Muscle of leg (tissue), 16 donors: ENCODE measurements at places on chromosomes 2 and 18. TPM values are rescaled to one million over a fixed set of nuclear protein-coding genes. Genes with fewer than 3 reads are reported as not detected.
A peak's percentile ranks its signal among the peaks of the same experiment; 100 is the strongest.

DNA sequence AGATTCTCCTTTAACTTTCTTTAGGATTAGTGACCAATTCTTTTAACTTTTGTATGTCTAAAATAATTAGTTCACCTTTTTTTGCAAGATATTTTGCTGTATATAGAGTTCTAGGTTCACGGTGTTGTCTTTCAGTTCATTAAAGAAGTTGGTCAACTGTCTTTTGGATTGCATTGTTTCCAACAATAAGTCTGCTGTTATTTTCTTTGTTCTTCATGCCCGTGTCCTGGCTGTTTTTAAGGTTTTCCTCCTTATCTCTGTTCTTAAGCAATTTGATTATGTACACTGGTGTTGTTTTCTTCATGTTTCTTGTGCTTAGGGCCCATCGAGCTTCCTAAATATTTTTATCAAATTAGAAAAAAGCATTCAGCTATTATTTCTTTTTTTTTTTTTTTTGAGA, 54.4 kb downstream of the LBH start:
- H3K4me3 ChIP-seq, result no peak overlapping the region
- no peak overlapping the region for H3K27ac ChIP-seq
- H3K27me3 ChIP-seq, result no peaks in the 10 kb centered on the region
- DNase-seq, result no peak
- H3K36me3 ChIP-seq, result no peaks in the 10 kb centered on the region
- H3K4me1 ChIP-seq, result peaks cover 6% of the 10 kb centered on the region

DNA sequence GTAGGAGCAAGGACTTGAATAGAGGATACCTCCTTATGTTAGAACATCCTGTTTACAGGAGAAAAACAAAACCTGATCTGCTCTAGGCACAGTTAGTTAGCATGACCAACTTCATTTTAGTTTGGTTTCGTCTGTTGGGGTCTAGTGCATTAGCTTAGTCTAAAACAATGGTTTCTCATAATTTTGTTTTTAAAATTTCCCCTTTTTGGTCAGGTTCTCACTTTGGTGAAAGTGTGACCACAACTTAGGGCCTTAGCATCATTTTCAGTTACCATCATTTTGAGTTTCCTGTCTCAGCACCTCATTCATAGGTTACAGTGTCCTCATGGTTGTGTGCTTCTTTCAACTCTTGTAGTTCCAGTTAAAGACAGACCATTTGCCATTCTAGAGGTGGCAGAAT, 1277.0 kb upstream of the SLC39A10 start:
- no peaks in the 10 kb centered on the region for H3K4me1 ChIP-seq
- no peaks in the 10 kb centered on the region for H3K36me3 ChIP-seq
- no peak overlapping the region for H3K27ac ChIP-seq
- DNase-seq, result no peak
- no peak overlapping the region for H3K4me3 ChIP-seq

DNA sequence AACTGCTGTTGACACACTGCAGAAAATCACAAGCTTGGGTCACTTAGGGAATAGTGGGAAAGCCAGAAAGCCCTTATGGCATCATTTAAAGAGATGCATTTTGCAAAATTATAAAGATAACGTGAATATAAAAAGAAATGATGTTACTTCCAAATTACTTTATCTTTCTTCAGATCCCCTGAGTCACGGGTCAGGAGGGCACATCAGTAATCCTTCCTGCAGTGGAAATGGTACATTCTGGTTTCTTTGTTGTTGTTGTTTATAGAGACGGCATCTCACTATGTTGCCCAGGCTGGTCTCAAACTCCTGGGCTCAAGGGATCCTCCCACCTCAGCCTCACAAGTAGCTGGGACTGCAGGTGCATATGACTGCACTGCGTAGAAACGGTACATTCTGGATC, 9.8 kb upstream of the EPG5 start:
- DNase-seq, result no peak
- no peak overlapping the region for H3K27ac ChIP-seq
- no peaks in the 10 kb centered on the region for H3K36me3 ChIP-seq
- H3K27me3 ChIP-seq, result no peaks in the 10 kb centered on the region
- H3K4me1 ChIP-seq, result no peaks in the 10 kb centered on the region

- no peak overlapping the region for H3K4me3 ChIP-seq
- DNase-seq, result no peak
These were observed 28.8 kb upstream of the IGFBP2 start for GRCh38 chr2:216604458-216604857.

NXPH2 gene
- 11.5 TPM for polyA plus RNA-seq

GRCh38 chr2:208265371-208265800, 669 bp upstream of the PIKFYVE start:
- peak; percentile 66 for DNase-seq
- H3K4me1 ChIP-seq, result peaks cover 13% of the 10 kb centered on the region
- H3K36me3 ChIP-seq, result peaks cover 6% of the 10 kb centered on the region
- peak overlapping the region; percentile 97 for H3K27ac ChIP-seq
- H3K27me3 ChIP-seq, result no peaks in the 10 kb centered on the region

CYP27C1 gene
- polyA plus RNA-seq, result 5.0 TPM

DNA sequence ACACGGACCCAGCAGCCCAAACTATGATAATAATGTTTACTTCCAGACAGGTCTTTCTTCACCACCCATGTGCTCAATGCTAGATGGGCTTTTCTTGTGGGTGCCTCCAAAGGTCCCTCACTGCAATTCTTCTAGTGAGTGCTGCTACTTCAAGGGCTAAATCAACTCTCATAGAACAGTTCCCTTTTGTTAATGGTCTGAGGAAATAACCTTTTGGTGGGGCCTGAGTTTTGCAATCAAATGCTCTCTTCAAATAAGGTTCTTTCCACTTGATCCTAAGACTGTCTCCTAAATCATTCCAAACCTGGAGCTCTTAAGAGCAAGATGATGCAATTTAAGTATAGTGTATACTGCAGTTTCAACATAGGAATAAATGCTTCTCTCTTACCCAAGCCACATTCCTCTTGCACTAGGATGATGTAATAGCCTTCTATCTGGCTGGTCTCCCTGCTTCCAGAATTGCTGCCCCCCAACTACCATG, 6.0 kb downstream of the NEMP2 start:
- peaks cover 10% of the 10 kb centered on the region for H3K4me1 ChIP-seq
- no peak overlapping the region for H3K27ac ChIP-seq

DNA sequence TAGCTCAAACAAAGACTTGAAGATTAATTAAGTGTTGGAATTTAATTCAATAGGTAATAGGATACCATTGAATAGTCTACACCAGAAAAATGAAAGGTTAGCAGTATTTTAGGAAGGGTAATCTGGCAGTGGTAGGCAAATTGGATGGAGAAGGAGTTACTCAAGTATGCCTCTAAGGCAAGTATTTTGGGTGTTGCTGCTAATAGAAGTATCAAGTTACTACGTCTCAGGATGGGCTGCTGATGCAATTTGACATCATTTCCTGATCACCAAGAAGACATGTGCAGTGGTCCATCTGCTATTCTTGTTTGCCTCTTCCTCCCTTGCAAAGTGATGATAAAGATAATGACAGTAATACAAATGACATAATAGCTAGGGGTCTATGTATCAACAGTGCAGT, 485.3 kb downstream of the TGIF1 start:
- H3K27me3 ChIP-seq, result no peaks in the 10 kb centered on the region
- H3K27ac ChIP-seq, result no peak overlapping the region
- no peak for DNase-seq
- no peaks in the 10 kb centered on the region for H3K36me3 ChIP-seq
- no peaks in the 10 kb centered on the region for H3K4me1 ChIP-seq

DNA sequence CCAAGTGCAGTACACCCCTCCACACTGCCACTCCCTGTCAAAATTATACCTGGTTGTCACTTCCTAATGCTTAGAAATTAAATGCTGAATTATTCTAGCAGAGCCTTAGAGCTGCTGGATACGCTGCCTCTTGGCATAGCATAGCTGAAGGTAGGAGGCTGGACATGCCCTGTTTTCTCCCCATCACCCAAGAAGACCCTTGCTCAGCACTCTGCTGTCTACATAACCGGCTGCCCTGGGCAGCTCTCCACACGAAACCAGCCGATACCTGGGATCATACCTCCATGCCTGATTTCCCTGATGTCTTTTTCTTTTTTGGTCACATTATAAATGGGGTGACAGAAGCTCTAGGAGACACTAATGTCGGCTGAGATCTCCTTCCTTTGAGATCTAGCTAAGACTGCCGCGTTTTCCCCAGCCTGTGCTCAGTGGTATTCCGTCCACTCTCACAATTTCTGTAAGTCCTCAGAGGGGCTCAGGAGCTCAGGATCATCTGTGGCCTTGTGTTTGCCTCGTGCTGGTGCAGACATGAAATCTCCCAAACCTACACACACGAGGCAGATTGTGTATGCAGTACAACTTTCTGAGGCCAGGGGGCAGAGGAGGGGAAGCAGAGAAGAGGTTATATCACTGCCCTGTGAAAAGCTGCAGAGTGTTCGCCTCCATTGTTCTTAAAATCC, 13.5 kb upstream of the ZAP70 start:
- H3K4me3 ChIP-seq, result no peak overlapping the region
- peak; percentile 68 for DNase-seq
- H3K27ac ChIP-seq, result no peak overlapping the region
- peaks cover 9% of the 10 kb centered on the region for H3K4me1 ChIP-seq
- H3K27me3 ChIP-seq, result no peaks in the 10 kb centered on the region

GRCh38 chr2:99821039-99821438, 321.4 kb downstream of the AFF3 start:
- no peaks in the 10 kb centered on the region for H3K27me3 ChIP-seq
- H3K4me3 ChIP-seq, result no peak overlapping the region
- H3K36me3 ChIP-seq, result no peaks in the 10 kb centered on the region
- DNase-seq, result no peak
- no peak overlapping the region for H3K27ac ChIP-seq
- H3K4me1 ChIP-seq, result no peaks in the 10 kb centered on the region

DNA sequence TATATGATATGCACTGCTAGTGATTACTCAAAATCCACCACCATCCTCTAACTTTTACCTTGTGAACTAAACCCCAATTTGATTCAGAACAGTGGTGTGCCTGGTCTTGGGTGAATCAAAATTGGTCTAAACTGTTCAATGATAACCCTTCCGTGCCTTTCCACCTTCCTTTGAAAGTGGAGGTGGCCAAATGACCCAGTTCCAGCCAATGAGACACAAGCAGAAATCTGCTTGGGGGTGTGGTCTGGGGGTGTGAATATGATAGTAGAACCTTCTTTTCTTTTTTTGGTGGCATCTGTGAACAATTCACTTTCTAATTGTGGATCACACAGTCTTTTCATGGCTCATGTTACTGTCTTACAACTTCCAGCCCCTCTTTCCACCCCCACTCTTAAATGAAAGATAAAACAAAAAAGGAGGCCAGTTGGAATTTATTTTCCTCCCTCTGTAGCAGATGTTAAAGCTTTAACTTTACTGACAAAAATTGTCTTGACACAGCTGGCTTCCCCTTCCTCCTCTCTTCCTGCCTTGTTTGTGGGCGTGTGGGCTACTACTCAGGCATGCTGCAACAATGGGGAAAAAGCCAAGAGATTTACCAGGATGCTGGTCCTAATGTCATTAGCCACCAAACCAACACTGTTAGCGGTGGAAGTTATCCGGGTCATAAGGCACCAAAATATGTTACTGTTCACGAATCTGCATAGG, 58.8 kb upstream of the ANKRD44 start:
- no peak overlapping the region for H3K27ac ChIP-seq
- H3K27me3 ChIP-seq, result no peaks in the 10 kb centered on the region
- H3K36me3 ChIP-seq, result no peaks in the 10 kb centered on the region
- peaks cover 6% of the 10 kb centered on the region for H3K4me1 ChIP-seq
- H3K4me3 ChIP-seq, result no peak overlapping the region
- peak; percentile 27 for DNase-seq
